Activated T-helper 1 cell treated with anti-CD3 and anti-CD28 coated beads, Interleukin-2, amount 50 U/mL, for 16 hours (primary cell): ENCODE measurements at places on chromosomes 16 and 17.

DNA sequence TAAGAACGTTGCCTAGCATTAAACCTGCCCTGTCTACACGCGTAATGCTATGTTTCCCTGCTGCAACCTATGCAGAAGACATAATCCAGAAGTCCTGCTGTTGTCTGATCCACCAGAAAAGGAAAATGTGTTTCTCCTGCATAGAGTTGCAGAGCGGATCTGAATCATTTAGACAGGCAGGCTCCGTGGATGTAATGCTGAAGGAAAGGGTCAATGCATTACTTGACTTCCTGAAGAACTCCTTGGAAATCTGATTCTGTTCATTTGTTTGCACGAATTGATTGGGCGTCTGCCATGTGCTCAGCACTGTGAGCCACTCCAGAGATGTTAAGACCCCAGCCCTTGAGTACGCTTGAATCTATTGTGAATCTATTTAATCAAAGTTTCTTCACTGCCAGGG lies 83.4 kb downstream of the FOXL1 start:
- no peak for DNase-seq

- DNase-seq, result no peak
Measured at GRCh38 chr17:42287305-42287976, 857 bp upstream of the STAT5A start.

DNA sequence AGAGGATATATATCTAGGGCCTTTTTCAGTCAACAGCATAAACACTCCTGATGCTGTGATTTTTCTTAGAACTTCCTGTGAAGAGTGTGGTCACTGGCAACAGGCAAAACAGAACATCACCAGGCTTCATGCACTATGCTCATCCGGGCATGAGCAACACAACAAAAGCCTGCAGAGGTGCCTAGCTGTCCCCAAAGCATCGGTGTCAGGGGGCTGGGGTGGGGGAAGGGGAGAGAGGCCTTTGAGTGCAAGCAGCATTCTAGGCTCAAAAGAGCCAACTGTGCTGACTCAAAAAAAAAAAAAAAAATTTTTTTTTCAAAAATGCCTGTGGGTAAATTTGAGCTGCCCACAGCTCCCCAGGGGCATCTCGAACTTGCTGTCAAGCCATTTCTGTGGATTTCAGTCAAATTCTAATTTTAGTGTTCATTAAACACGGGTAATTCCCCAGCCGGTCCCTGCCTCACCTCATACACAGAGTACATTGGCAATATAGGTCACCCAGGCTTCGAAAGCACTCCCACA lies 194.6 kb upstream of the DYNLRB2 start:
- DNase-seq, result no peak

DNA sequence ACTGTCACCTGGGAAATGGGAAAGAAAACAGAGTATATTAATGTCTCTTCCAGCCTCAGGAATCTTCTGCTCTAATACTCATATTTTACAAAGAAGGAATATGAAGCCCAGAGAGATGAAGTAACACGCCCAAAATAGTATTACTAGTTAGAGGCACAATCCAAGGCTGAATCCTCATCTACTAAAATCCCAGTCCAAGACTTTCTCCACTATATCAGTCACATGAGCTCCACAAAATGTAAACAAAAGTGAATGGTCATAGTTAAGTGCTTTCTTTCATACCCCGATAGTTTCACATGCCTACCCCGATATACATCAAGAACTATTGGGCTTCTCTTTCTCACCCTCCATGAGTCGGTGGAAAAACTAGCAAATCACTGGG lies 965 bp downstream of the INTS2 start:
- DNase-seq, result no peak

DNA sequence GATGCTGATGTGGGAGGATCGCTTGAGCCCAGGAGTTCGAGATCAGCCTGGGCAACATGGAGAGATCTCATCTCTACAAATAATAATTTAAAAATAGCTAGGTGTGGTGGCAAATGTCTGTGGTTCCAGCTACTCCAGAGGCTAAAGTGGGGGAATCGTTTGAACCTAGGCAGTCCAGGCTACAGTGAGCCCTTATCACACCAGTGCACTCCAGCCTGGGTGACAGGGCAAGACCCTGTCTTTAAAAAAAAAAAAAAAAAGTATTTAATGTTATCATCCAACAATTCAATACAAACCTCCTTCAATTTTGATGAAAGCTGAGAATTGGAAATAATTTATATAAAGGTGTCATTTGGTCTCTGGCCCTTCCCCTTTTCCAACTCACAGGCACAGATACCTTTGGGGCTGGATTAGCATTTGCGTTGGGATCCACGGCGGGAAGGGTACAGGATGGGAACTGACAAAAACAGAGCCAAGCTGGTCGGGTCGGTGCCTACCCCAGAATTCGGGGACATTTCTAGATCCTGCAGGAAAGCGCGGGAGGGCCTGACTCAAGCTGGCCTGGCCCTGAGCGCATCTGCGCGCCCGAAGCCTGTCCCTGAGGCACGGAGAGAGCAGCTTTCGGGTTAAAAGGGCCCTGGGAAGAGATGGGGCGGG lies 860 bp upstream of the DCAF7 start:
- no peak for DNase-seq
